ENCODE measurements at places on chromosomes 1 and 21.
A peak's percentile ranks its signal among the peaks of the same experiment; 100 is the strongest.

GRCh38 chr1:150281221-150281757, 1.1 kb upstream of the CIART start:
- DNase-seq: peak; percentile 34

DNA sequence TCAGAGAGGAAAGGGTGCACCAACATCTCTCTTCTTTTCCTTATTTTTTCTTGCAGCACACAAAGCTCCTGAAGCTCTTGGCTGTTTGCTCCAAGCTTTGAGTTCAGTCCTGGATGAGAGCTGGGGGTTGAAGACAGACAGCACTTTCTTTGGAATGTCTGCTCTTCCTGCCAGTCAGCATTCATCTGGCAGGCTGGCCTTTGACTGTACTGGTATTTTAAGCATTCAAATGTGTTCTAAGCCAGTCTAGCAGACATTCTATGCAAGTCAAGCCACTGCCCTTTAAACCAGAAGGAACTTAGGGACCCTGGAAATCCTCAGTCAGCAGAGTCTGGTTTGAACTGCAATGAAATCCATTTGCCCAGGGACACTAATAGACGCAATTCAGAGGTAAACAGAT, 45.0 kb downstream of the XCL1 start:
- DNase-seq: no peak

GRCh38 chr1:51517361-51518032, 1.6 kb downstream of the EPS15 start:
- no peak for DNase-seq

GRCh38 chr1:194055536-194055935, 869.1 kb upstream of the B3GALT2 start:
- DNase-seq: no peak

DNA sequence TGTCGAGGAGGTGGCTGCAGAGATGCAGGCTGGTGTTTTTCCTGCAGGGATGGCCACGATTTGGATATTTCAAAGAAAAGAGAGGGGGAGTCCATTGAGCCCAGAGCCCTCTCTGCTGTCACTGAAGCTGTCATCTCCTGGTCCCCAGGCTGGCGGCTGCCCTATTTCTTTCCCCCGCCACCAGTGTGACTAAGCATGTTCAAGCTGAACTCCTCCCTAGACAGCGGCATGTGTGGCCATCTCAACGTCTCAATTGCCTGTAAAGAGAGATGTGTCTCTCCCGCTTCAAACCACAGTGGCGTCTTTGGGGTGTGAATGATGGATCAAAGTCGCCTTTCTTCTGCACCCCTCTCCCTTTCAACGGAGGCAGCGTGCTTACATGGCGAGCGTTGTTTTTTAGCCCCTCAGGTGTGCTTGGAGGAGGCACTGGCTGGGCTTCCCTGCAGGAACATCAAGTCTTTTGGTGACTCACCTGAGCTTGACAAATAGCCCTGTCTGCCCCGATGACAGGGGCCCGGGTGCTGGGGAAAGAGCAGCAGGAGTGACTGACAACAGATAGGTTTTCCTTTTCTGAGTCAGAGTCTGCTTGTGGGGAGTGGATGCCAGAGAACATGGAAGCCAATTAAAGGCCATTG, 346.4 kb upstream of the AJAP1 start:
- DNase-seq: no peak
